Hair follicle dermal papilla cell (primary cell): ENCODE measurements at places on chromosomes 4 and X. TPM values are rescaled to one million over a fixed set of nuclear protein-coding genes. Genes with fewer than 3 reads are reported as not detected.

BTK gene
- not detected in 2 replicates for total RNA-seq

TCEAL7 gene
- 21.3 and 23.6 TPM in 2 replicates for total RNA-seq

ARFIP1 gene
- total RNA-seq: 42.9 and 48.0 TPM in 2 replicates

TCP11X2 gene
- 0.16 TPM in 1 of 2 replicates, not detected in the other for total RNA-seq

SH3TC1 gene
- 0.36 and 0.81 TPM in 2 replicates for total RNA-seq

SLC6A14 gene
- total RNA-seq: not detected in 2 replicates

MAGED1 gene
- 351 and 403 TPM in 2 replicates for total RNA-seq

CLNK gene
- total RNA-seq: not detected in 2 replicates

CFAP47 gene
- not detected in 2 replicates for total RNA-seq

LRAT gene
- 0.12 TPM in 1 of 2 replicates, not detected in the other for total RNA-seq

IL1RAPL2 gene
- total RNA-seq: 0.12 and 0.16 TPM in 2 replicates

SHROOM4 gene
- 2.2 and 2.6 TPM in 2 replicates for total RNA-seq

CISD2 gene
- 20.3 and 20.6 TPM in 2 replicates for total RNA-seq

FATE1 gene
- total RNA-seq: not detected in 2 replicates

TMEM144 gene
- 2.6 and 5.2 TPM in 2 replicates for total RNA-seq

TASL gene
- not detected in 2 replicates for total RNA-seq

FRMD7 gene
- 0.12 and 0.65 TPM in 2 replicates for total RNA-seq

LDB2 gene
- 7.8 and 16.6 TPM in 2 replicates for total RNA-seq

BCORL1 gene
- 1.9 and 2.3 TPM in 2 replicates for total RNA-seq

MED12 gene
- 29.3 and 38.6 TPM in 2 replicates for total RNA-seq

BEX2 gene
- 0.73 and 0.97 TPM in 2 replicates for total RNA-seq

TNIP3 gene
- 1.6 and 2.8 TPM in 2 replicates for total RNA-seq

CT45A10 gene
- total RNA-seq: not detected in 2 replicates

XK gene
- under 0.01 TPM in 2 replicates for total RNA-seq

SPANXC gene
- total RNA-seq: not detected in 2 replicates

ZNF185 gene
- total RNA-seq: 7.8 and 14.3 TPM in 2 replicates
